Astrocyte of the spinal cord (primary cell): ENCODE measurements at places on chromosomes 12 and 14.

GRCh38 chr12:6434205-6435140 is 10.3 kb upstream of the CD27 start:
- DNase-seq: no peak

- DNase-seq: no peak
Observed at GRCh38 chr12:29208060-29208459, 59.0 kb downstream of the FAR2 start.

DNA sequence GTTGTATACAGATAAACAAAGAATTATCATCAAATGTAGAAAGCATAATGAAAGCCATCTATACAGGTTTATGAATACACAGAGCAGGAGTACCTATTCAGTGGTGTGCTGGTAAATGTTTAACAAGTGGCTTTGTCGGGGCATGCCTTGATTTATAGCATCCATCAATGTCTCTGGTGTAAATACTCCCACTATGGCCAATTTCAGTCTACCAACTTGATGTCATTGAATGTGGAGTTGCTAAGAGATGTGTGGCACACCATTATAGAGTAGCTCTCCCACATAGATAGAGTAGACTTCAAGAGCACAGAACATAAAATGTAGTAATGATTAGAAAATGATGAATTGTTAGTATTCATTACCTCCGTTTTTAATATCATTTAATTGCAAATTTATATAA is 9.3 kb downstream of the GRIP1 start:
- DNase-seq: no peak

- DNase-seq: no peak
Observed at GRCh38 chr14:52692248-52692962, 3.0 kb downstream of the ERO1A start.

GRCh38 chr14:64721391-64721791 is 17.2 kb downstream of the PLEKHG3 start:
- peak; percentile 87 for DNase-seq

DNA sequence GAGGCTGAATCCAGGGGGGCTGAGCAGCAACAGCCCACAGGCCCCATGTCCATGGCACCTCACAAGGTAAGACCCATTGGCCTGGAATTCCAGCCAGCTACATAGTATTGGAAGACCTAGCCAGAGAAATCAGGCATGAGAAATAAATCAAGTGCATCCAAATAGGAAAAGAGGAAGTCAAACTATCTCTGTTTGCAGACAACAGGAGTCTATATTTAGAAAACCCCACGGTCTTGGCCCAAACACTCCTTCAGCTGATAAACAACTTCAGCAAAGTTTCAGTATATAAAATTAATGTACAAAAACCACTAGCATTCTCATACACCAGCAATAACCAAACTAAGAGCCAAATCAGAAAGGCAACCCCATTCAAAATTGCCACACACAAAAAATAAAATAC is 16.9 kb downstream of the PDE6H start:
- DNase-seq: no peak

GRCh38 chr14:72673179-72673578 is 220.7 kb downstream of the DPF3 start:
- DNase-seq: no peak

- peak; percentile 10 for DNase-seq
Observed at GRCh38 chr12:509500-509899, 49.8 kb downstream of the B4GALNT3 start.

GRCh38 chr14:100339766-100340422 is 16.8 kb downstream of the SLC25A47 start:
- no peak for DNase-seq
